Activated CD4-positive, alpha-beta T cell treated with anti-CD3 and anti-CD28 coated beads, Interleukin-2, amount 50 U/mL, for 4 hours (primary cell): ENCODE measurements at places on chromosomes 2 and 18.

GRCh38 chr2:156465573-156465972 lies 29.4 kb downstream of the GPD2 start:
- DNase-seq, result no peak

GRCh38 chr2:63422556-63422955 lies 165.7 kb downstream of the WDPCP start:
- no peak for DNase-seq

DNA sequence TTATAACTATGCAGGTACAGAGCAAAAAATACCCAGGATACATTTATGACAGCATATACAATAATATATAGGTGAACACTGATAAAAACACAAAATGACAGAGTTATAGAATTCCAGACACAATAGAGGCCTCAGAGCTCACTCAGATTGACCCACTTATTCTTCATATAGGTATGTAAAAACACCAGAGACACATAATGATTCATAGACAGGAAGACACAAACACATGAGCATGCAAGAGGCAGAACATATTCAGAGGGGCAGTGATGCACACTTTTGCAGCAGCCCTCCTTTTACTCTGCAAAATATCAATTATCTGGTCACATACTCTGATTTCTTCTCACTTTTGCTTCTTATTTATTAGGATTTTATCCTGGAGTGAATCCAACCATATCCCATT lies 633.3 kb upstream of the ACVR2A start:
- DNase-seq, result no peak

GRCh38 chr2:119136093-119136492 lies 22.5 kb downstream of the C1QL2 start:
- DNase-seq, result no peak

DNA sequence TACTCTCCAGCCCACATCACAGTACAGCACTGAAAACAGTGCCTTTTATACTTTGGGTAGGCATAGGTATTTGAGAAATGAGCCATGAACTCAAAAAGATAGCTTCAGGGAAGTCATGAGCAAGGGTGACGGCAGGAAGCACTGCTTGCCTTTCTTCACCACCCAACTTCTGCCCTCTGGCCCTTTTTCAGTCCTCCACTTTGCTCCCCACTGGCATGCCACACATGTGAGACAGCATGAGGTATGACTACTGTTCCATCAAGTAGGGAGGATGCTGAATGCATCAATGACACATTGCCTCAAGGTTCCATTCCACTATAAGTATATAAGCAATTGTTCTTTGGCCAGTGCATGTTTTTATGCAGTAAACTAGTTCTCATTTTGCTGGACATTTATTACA lies 373.0 kb downstream of the NRXN1 start:
- DNase-seq, result no peak

GRCh38 chr18:9366126-9366714 lies 31.6 kb downstream of the TWSG1 start:
- no peak for DNase-seq

GRCh38 chr2:7060156-7060555 lies 142.9 kb downstream of the RNF144A start:
- DNase-seq, result no peak

GRCh38 chr2:185279999-185280398 lies 458.6 kb upstream of the FSIP2 start:
- no peak for DNase-seq

- no peak for DNase-seq
These were observed 275.7 kb upstream of the FN1 start for GRCh38 chr2:215711471-215712034.

GRCh38 chr2:120438301-120439066 lies 92.5 kb downstream of the INHBB start:
- no peak for DNase-seq

DNA sequence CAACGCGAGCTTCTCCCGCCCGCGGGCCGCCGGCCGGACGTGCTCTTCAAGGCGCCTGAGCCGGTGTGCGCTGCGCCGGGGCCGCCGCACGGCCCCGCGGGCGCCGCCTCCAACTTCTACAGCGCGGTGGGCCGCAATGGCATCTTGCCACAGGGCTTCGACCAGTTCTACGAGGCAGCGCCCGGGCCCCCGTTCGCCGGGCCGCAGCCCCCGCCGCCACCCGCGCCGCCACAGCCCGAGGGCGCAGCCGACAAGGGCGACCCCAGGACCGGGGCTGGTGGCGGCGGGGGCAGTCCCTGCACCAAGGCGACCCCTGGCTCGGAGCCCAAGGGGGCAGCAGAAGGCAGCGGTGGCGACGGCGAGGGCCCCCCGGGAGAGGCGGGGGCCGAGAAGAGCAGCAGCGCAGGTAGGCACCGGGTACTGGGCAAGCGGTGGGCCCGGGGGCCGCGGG lies 676 bp downstream of the HOXD11 start:
- DNase-seq, result no peak

- DNase-seq, result no peak
These were observed 90.2 kb downstream of the MCFD2 start for GRCh38 chr2:46825231-46825938.

DNA sequence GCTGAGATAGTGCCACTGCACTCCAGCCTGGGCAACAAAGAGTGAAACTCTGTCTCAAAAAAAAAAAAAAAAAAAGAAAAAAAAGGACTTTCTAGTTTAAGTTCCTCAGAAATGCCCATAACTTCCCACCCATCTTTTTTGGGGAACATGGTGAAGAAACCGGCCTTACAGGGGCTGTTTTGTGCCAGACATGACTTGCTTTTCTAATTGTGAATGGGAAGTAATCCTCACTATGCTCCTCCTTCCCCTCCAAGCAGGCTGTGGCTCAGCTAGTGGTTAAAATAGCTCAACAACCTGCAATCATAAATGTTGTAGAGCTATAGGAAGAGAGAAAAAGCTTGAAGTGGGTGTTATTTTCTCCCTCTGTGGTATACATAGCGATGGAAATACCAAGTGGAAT lies 34.1 kb upstream of the OLA1 start:
- no peak for DNase-seq

DNA sequence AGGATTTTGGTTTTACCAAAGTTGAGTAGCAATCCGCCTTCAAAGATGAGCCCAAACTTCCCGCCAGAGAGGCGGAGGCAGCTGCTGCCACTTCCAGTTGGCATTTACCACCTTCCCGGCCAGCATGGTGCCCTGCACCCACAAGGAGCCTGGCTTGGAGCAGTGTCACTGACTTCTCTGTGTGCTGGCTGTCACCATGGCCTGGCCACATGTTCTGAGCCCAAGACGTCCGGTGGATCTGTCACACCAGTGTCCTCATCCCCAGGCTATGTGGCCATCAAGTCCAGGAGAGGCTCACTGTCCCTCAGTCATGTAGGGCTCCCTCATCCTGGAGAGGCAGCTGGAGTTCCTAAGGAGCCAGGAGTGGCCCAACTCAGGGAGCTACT lies 100.6 kb downstream of the ACKR3 start:
- no peak for DNase-seq

DNA sequence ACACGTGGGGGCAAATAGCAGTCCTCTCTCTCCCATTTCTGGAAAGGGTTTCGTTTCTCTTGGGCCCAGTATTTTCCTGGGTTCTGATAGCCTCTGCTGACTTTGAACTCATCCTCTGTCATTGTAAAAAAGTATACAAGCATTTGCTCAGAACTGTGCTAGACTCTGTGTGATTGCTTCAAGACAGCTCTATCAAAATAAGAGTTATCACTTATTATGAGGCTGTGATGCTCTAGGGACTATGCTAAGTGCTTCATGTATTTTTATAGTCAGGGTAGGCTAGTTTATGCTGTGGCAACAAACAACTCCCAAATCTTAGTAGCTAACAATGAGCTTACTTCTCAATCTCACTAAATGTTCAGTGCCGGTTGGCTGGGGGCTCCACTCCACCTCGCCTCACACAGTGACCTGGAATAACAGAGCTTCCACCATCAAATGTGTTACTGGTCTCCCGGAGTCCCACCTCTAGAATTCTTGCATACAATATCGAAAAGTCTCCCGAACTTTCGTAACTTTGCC lies 110.8 kb upstream of the CDC42EP3 start:
- no peak for DNase-seq

- DNase-seq, result no peak
These were observed 352.0 kb downstream of the TNS1 start for GRCh38 chr2:217650716-217651360.

DNA sequence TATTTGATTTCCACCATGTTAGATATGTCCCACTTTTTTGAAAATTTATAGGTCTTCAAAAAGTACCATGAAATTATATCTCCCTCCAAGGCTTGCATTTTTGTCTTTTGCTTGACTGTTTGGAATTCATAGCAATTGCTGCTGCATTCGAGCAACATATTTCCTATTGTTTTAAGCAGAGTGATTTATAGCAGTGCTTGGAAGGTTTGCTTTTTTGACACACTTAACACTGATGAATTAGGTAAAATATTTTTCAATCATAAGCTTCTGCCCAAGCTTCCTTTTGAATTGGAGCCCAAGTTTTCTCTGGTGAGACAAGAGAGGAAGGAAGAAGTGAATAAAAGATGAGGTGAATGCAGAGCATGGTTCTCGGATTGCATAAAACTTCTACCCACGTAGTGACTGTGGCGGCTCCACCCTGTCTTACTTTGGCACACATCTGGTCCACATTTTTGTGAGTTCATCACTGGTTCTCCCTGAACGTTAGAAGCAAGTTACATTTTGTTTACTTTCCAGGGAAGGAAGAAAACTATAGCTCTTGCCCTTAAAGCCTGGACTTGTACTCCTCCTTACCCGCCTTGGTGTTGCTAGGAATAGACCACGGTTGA lies 667.0 kb downstream of the TSN start:
- no peak for DNase-seq

DNA sequence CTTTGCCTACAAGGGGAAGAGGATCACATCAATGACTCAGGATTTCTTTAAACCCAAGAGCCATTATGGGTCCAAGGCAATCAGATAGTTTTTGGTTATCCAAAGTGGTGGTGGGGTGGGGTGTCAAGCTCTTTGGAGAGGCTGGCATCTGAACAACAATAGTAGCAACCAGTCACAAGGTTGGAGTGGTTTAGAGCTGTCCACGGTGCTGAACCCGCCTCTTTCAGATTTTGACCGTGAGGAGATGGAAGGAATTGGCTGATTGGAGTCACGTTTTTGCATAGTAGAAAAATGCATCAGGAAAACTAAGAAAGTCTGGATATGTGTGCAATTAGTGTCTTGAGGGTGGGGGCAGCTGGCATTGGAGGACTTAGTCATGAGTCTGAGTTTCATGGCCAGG lies 159.9 kb downstream of the LOXHD1 start:
- no peak for DNase-seq

- no peak for DNase-seq
These were observed 132.8 kb upstream of the NCK2 start for GRCh38 chr2:105611811-105612424.

DNA sequence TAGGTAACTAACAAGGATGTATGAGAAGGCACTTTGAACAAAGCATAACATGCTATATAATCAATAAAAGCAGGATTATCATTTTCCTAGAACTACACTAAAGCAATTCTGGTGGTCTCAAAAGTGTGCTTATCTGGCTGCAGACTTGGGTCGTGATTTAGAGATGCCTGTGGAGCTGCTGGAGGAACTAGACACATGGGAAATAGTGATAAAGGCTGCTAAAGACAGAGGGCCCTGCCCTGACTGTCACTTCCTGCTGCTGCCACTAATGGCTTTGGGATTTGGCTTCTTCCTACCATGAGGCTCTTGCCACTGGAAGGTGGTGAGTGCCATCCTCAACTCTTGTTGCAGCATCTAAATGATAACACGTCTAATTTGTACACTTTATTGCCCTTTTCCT lies 22.5 kb downstream of the TMEM178A start:
- no peak for DNase-seq

- no peak for DNase-seq
These were observed 17.2 kb upstream of the GYPC start for GRCh38 chr2:126638746-126639145.

GRCh38 chr18:26301681-26302080 lies 75.4 kb downstream of the TAF4B start:
- no peak for DNase-seq

DNA sequence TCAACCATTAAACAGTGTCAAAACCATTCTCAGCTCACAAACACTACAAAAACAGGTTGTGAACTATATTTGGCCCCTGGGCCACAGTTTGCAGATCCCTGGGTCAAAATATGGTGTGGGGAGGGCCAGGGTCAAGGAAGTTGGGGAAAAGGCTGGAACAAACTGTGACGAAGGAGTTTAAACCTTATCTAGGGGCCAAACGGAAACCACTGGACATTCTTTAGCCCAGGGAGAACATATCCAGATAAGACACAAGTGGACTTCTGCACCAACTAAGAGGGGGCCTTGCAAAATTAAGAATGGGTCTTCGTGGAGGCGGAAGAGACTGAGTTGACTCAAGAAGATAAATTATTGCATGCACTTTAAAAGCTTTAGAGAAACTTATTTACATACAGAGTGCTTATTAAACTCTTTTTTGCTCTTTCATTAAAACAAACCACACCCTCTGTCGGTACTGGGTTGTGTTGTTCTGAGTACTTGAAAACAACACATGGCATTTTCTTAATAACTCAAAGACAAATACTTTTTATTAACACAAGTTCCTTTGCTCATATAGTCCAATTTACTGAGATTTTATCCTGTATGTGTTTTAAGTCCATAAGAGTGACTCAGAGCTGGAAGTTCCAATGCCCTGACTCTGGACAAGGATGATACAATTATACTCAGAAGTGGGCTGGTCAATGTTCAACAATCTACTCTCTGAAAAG lies 5.3 kb upstream of the ASAP2 start:
- no peak for DNase-seq

GRCh38 chr18:77124452-77124922 lies 8.1 kb downstream of the MBP start:
- DNase-seq, result no peak

DNA sequence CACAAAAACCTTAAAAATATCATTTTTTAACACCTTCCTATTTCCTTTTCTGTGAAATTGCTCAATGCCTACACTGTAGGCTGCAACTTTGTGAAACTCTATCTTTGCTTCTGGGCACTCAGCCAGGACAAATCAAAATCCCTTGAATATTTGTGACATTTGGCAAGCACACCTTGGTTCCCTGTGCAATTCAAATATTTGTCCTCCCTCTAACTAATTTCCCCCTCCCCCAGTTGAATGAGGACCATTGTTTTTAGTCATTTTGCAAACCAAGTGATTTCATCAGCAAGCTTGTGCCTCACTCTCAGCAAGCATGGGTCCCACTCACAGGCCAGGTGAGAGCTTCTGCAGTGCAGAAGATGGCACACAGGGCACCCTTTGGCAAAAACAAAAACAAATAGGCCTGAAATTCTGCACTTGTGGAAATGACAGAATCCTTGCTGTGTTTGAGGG lies 541.5 kb downstream of the CNTNAP5 start:
- no peak for DNase-seq

- no peak for DNase-seq
These were observed 137.6 kb upstream of the ALPP start for GRCh38 chr2:232240906-232241305.

GRCh38 chr2:193371200-193371599 lies 1176.5 kb upstream of the TMEFF2 start:
- DNase-seq, result no peak

GRCh38 chr2:176370467-176371171 lies 101.4 kb downstream of the MTX2 start:
- DNase-seq, result no peak
